Activated CD8-positive, alpha-beta T cell treated with anti-CD3 and anti-CD28 coated beads, Interleukin-2, amount 10 ng/mL, durations not matched to agents 7 days and 5 days (primary cell): ENCODE measurements at places on chromosomes 16 and 17. TPM values are rescaled to one million over a fixed set of nuclear protein-coding genes. Genes with fewer than 3 reads are reported as not detected.
A peak's percentile ranks its signal among the peaks of the same experiment; 100 is the strongest.

GRCh38 chr17:81252326-81252986 is 13.3 kb downstream of the NDUFAF8 start:
- DNase-seq = no peak
- no peak overlapping the region for H3K27ac ChIP-seq
- H3K4me3 ChIP-seq = no peak overlapping the region
- H3K36me3 ChIP-seq = peaks cover 24% of the 10 kb centered on the region

GRCh38 chr16:2009164-2009711 is 383 bp downstream of the ZNF598 start:
- H3K27ac ChIP-seq = peak overlapping the region; percentile 88
- peaks cover 37% of the 10 kb centered on the region for H3K4me1 ChIP-seq
- H3K4me3 ChIP-seq = peak overlapping the region; percentile 84
- no peaks in the 10 kb centered on the region for H3K27me3 ChIP-seq
- H3K36me3 ChIP-seq = peaks cover 26% of the 10 kb centered on the region

GRCh38 chr16:13315642-13316427 is 414.4 kb downstream of the SHISA9 start:
- H3K27me3 ChIP-seq = no peaks in the 10 kb centered on the region
- no peak overlapping the region for H3K27ac ChIP-seq
- no peaks in the 10 kb centered on the region for H3K4me1 ChIP-seq
- no peak for DNase-seq

GRCh38 chr17:40727447-40728231 is 24.1 kb upstream of the KRT24 start:
- no peaks in the 10 kb centered on the region for H3K36me3 ChIP-seq
- H3K27ac ChIP-seq = no peak overlapping the region
- H3K4me1 ChIP-seq = no peaks in the 10 kb centered on the region

DNA sequence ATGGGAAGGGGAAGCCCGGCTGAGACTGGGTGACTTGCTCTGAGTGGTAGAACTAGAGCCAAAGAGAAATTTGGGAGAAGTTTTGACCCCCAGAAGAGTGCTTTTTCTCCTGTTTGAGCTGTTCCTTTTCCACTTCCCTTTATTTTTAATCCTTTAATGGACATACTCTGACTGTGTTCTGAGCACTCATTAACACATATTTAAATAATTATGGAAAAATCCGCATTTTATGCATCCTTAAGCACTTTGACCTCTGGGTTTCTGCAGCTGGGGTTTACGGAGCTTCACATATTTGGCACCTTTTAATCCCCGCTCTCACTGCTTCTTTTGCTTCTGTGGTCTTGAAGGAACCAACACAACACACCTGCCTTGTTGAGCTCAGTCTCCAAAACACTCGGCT is 114.7 kb downstream of the FOXL1 start:
- no peaks in the 10 kb centered on the region for H3K4me1 ChIP-seq
- no peaks in the 10 kb centered on the region for H3K36me3 ChIP-seq
- H3K27ac ChIP-seq = no peak overlapping the region
- DNase-seq = no peak

- H3K4me1 ChIP-seq = peaks cover 7% of the 10 kb centered on the region
- peaks cover 2% of the 10 kb centered on the region for H3K27me3 ChIP-seq
- no peak overlapping the region for H3K27ac ChIP-seq
- H3K4me3 ChIP-seq = no peak overlapping the region
- H3K36me3 ChIP-seq = no peaks in the 10 kb centered on the region
- DNase-seq = no peak
These were observed 13.2 kb downstream of the IL34 start for GRCh38 chr16:70659546-70659945.

GP1BA gene
- total RNA-seq = not detected
